ENCODE measurements at places on chromosomes 6 and 20.

GRCh38 chr6:133756078-133756695 is 132.7 kb upstream of the TCF21 start:
- DNase-seq, result peak; percentile 54

- no peak for DNase-seq
These were observed 21.4 kb upstream of the RIPOR2 start for GRCh38 chr6:24957199-24957598.

DNA sequence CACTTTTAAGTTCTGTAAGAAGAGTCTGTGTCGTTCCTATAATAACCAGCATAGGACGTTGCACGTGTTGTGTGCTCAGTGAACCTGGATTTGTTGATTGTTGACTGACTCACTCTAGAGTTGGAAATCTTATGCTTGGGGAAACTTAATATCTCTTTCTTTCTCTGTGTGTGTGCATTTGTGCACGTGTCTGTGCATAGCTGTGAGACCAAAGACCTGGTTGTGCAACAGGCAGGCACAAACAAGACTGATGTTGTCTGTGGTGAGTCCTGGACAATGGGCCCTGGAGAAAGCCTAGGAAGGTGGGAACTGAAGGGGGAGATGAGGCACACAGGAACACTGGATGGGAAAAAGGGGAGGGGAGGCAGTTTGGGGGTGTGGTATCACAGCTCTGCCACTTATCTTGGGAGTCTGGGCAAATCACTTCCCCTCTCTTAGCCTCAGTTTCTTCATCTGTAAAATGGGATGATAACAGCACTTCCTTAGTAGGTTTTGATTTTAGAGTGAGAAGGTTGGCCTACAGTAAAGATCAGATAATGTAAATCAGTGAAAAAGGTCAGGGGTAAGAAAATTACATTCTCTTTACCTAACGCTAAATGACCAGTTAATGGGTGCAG is 8.4 kb downstream of the CD40 start:
- no peak for DNase-seq

DNA sequence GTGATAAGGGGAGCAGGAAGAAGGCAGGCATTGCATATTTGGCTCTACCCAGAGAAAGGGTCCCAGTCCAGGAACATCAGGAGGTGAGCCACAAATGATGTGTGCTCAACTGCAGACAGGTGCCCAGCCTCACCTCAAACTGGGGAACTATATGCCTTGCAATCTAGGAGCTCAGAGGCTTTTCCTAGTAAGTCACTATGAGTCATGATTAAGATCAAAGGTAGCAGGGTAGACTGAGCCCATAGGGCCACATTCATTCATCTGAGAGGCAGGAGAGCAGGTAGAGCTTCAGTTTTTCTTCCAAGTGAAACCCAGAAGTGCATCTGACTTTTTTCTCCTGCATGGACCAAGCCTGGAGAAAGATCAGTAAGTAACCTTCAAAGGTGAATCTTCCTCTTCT is 31.3 kb downstream of the MARCKS start:
- DNase-seq, result no peak

DNA sequence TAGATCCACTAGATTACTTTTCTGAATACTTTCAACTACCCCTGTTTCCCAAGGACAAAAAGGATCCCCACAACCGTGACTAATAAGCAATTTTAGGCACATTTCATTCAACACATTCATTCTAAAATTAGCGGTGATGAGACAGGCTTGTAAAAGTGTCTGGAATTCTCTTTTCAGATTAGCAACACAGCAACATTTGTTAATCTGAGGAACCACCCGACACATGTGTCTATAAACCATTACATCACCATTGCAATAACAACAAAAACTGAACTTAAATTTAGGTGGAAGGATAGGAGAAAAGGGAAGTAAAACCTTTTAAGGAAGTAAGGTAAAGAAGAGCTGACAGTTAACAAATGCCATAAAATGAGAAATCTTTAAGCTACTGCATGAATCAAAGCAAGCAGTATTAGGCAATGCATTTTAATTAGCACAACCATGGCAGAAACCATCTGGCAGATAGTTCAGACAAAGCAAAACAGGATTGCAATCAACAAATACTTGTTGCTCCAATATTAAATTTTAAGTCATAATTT is 49.1 kb downstream of the MAP3K7 start:
- DNase-seq, result peak; percentile 54

DNA sequence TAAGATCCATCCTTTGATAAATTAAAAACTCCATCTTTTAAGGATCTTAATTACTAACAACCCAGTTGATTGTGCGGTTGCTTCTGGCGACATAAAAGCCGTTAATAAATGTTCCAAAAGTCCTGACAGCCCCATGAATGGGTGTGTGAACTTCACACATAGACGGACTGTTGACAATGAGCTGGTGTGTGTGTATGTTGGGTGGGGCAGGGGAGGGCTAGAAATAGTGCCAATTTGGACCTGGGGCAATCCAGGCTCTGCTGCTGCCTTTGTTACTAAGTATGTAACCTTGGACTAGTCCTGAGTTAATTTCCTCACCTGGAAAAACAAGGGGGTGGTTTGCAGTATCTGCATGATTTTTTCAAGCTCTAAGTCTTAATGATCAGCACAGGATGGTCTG is 4.2 kb downstream of the MAS1 start:
- no peak for DNase-seq

GRCh38 chr20:20409331-20409730 is 41.4 kb downstream of the INSM1 start:
- no peak for DNase-seq

DNA sequence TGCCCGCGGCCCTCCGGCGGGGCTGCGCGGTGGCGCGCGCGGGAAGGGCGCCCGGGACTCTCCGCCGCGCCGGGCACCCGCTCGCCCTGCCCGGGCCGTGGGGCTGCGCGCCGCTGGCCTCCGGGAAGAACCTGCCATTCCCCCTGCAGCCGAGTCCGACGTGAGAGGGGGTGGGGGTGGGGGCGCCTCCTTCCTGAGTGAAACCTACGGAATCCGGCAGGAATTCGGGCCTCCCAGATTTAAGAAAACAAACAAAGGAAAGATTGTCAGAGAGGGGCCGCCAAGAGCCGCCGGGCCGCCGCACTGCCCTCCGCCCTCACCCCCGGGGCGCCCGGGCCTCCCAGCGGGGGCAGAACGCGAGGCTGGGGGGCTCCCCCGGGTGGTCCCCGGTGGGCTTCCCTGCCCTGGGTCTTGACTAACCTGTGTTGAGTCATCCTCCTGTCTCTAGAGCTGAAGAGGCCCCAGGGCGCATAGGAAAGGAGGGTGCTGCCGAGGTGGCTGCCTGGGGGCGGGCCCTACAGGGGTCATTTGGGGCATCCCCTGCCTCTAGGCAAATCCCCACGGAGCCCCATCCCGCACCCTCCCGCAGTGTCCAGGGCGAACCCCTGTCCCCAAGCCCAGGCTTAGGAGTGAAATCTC is 42.2 kb upstream of the FOXP4 start:
- peak; percentile 78 for DNase-seq

DNA sequence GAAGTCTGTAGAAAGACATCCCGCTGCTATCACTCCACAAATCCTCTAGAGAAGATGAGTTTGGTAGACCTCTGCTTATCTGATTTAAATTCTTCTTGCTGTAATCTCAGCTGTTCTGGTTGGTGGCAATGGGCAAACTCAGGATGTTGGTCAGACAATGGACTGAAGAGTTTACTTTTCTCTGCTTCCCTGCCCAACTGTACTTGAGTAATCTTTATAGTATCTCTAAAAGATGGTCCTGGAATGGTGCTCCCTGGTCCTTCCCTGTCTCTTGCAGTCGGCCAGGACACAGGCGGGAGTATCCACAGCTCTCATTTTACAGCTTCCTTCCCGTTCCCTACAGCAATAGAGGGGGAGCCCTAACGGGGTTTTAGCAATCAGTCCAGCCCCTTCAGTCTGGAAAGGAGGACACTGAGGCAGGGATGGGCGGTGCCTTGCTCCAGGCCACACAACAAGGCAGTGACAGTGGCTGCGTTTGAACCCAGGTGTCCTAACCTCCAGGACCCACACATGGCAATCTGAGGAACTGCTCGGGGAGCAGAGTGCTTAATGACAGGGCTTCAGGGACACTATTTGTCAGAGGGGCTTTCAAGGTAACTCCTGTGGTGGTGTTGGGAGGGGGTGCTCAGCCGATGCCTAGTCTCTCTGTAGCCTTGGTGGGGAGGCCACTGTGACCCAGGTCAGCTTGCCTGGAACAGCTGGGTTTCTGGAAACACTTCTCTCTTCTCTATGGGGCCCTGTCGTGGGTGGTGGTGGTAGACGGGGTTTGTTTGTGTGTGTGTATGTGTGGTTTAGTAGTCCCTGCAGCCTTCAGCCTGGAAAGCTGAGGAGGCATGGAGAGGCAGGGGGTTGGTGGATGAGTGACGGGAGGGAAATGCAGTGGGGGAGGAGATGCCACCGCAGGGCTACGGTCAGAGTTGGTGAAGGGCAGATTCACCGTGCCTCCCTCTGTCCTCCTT is 9.5 kb upstream of the VEGFA start:
- DNase-seq, result no peak

DNA sequence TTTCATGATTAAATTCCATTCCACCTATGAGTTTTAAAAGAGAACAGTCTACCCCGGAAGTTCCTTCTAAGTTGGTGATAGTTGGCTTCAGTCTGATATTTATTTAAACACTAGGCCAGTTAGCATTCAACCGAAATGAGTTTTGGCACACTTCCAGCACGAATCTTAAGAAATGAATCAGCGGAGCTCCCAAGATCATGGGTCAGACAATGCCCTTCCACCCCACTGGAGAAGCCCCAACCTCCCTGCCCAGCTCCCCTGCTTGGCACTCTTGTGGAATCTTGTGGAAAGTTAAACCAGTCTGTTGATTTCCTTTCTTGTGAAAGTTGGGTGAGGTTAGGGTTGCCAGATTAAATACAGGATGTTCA is 64.3 kb downstream of the MKKS start:
- DNase-seq, result peak; percentile 45

DNA sequence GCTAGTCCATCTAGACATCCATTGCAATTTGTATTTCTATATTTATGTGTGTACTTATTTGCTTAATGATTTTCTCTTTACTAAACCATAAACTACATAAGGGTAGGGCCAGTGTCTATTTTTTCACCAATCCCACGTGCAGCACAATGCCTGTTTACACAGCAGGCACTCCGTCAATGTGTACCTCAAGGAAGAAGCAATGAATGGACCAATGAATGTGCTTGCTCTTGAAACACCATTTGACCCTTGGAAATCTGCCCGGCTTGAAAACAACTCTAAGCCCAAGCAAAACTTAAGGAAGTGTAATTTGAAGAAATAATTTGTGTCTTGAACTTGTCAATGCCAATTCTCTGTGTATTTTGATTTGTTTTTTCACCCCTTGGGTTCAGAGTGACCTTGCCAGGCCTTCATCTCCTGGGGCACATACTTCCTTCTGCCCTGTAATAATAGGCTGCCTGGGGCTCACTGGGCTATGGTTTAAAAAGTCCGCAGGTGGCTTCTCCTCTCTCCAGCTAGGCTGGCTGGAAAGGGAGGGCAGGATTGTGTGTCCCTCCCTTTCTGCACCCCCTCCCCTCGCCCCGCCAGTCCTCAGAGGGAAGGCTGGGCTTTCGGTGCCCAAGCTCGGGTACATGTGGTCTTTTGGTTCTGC is 140.8 kb upstream of the ARMC2 start:
- no peak for DNase-seq
